ENCODE measurements at places on chromosomes 11 and 22.

- DNase-seq: no peak
These were observed 64.8 kb downstream of the UBASH3B start for GRCh38 chr11:122720107-122720881.

GRCh38 chr11:122724520-122724919 lies 69.0 kb downstream of the UBASH3B start:
- DNase-seq: no peak

- DNase-seq: no peak
These were observed 460.5 kb downstream of the LRRC4C start for GRCh38 chr11:40998920-40999319.

GRCh38 chr11:33893711-33894397 lies 2.0 kb upstream of the LMO2 start:
- peak; percentile 7 for DNase-seq

GRCh38 chr11:60764879-60765278 lies 8.2 kb downstream of the MS4A15 start:
- DNase-seq: no peak

- no peak for DNase-seq
These were observed 3.1 kb downstream of the SLC25A22 start for GRCh38 chr11:794766-795633.

DNA sequence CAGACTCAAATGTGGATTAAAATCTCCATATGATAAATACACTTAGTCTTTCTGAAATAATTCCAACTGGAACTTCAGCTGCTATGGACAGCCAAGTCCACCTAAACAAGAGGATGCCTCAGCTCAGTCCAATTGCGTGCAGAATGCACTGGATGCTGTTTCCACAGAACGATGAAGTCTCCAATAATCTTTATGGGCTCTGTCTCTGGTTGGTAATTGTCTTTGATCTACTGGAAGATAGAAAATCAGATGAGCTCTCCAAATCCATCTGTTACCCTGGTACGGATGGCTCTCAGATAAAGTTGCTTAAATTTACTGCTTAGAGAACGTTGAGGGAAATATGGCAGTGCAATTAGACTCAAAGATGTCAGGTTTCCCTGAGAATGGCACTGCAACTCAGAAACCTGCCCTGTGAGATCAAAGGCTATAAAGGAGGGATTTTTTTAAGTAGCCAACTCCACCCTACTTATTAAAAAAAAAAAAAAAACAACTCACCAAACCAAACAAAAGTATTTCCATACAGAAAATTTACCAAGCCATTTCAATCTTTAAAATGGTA lies 859 bp upstream of the BIRC3 start:
- no peak for DNase-seq
